Stimulated activated CD4-positive, alpha-beta T cell treated with anti-CD3 and anti-CD28 coated beads, Interleukin-2, amount 100 ng/mL, for 48 hours (primary cell): ENCODE measurements at places on chromosomes 1 and 21.

- no peak for DNase-seq
Observed at GRCh38 chr1:15799928-15800835, 7.3 kb downstream of the UQCRHL start.

DNA sequence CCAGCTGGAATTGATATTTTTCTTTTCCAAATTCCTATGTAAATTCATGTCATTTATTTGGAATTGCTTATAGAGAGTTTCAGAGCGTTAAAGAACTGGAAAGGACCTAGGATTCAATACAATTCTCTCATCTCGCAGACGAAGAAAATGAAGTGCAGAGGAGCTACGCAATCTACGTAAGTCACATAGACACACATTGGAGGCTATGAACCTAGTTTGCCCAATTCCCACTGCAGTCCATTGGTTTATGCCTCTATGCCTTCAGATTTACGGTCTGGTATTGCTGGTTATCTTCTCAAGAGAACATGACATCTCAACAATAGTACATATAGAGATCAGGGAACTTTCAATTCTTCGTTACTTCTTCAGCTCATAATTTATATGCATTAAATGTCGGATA is 971 bp upstream of the RNF2 start:
- no peak for DNase-seq

GRCh38 chr1:160606611-160607010 is 27.3 kb upstream of the CD84 start:
- DNase-seq, result no peak

DNA sequence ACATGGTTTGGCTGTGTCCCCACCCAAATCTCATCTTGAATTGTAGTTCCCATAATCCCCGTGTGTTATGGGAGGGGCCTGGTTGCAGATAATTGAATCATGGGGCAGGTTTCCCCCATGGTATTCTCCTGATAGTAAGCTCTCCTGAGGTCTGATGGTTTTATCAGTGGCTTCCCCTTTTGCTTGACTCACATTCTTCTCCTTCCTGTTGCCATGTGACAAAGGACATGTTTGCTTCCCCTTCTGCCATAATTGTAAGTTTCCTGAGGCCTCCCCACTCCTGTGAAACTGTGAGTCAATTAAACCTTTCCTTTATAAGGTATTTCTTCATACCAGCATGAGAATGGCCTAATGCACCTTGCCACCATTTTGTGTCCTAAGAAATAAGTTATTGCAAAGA is 415.0 kb downstream of the COL11A1 start:
- DNase-seq, result no peak

- DNase-seq, result no peak
Observed at GRCh38 chr1:24374891-24375786, 38.4 kb downstream of the STPG1 start.

- DNase-seq, result no peak
Observed at GRCh38 chr1:159918352-159919200, 6.7 kb downstream of the TAGLN2 start.

DNA sequence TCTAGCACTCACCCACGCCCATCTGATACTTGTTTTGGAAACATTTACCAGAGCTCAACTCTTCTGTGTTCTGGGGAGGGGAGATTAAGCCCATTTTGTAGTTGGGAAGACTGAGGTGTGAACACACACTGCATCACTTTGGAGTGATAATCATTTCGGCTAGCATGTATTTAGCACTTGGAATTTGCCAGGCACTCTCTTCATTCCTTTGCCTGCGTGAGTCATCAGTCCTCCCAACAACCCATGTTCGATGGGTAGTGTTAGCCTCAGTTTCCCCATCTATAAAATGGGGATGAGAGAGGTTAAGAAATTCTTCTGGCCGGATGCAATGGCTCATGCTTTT is 182.8 kb upstream of the TMEM51 start:
- no peak for DNase-seq

- peak; percentile 61 for DNase-seq
Observed at GRCh38 chr1:205284420-205285144, 37.0 kb downstream of the NUAK2 start.

DNA sequence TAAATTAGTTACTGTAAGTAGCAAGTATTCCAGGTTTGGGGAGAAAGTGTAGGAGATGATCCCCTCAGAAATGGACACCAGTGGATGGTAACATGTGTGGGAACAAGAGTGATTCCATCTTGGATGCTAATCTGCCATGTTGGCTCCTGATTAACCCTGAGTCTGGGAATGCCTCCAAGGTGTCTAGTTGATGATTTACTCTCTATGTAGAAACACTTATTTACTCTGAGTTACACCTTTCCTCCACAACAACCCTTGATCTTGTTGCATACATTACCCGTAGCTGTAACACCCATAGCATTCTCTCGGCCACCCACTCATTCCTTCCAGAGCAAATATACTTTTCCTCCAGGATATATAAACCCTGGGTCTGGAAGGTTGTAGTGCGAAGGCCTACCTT is 315.9 kb upstream of the GREM2 start:
- DNase-seq, result no peak

DNA sequence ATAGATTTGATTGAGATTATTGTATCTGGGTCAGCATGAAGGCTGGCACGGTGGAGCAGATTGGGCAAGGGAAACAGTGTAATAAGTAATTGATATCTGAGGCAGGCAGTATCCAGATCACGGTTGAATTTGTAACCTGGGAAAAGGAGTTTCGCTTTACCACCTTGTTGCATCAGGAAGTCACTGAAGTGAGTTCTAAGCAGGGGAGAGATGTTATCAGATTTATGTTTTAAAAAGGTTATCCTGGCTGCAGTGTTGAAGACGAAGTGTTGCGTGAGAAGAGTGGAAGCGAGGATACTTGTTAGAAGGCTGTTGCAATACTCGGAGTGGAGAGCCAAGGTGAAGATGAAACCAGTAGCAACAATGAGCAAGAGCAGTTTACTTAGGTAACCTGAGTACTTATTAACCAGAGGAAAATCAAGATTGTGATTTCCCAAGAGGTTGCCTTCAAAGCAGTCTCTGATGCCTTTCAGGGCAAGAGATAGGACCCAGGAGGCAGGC is 77.8 kb downstream of the LHX9 start:
- DNase-seq, result no peak

DNA sequence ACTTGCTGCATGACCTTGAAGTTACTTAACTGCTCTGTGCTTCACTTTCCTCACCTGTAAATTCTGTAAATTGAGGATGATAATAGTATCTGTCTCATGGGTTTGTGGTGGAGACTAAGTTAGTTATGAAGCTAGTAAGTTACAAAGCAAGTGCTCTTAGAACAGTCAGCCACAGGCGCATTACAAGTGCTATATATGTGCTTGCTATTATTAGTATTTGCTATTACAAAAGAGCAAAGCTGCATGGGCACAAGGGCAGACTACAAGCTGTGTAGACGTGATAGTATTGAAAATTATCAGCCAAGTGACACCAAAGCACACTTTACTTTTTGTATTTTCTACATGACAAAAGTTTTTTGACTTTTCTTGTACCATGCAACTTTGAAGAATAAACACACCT is 150.9 kb upstream of the CTTNBP2NL start:
- DNase-seq, result no peak

- DNase-seq, result no peak
Observed at GRCh38 chr1:25624156-25624555, 7.6 kb downstream of the MAN1C1 start.

DNA sequence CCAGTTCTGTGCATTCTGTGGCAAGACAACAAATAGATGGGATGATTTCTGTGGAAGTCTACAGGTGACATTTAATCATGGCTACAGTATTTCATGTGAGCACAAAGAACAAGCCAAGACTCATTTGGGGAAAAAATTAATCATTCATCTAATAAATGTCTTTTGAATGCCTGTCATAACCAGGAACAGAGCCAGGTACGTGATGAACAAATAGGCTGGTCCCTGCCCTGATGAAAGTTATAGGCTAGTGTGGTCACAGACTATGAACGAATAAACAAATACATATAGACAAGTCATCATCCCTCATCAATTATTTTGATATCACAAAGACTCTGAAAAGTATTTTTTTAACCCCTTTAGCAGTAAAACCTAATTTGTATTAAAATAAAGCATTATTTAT is 226.4 kb upstream of the RRP15 start:
- no peak for DNase-seq

DNA sequence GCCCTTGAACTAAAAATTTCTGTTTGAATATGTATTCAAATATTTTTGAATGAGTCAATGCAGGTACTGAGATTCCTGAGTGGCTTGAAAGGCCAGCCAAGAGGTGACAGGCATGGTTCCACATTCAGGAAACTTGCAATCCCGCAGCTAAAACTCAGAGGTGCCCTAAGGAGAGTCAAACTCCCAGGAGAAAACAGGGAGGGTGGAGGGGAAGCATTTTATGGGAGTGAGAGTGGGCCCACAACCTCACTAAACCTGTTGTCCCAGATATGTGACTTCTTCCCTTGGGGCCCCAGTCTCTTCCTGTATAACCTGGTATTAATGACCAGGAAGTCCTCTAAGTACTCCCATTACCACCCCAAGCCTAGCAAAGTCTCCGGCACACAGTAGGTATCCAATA is 189.6 kb downstream of the PLPP3 start:
- no peak for DNase-seq

GRCh38 chr1:61046434-61046833 is 35.9 kb upstream of the NFIA start:
- no peak for DNase-seq

DNA sequence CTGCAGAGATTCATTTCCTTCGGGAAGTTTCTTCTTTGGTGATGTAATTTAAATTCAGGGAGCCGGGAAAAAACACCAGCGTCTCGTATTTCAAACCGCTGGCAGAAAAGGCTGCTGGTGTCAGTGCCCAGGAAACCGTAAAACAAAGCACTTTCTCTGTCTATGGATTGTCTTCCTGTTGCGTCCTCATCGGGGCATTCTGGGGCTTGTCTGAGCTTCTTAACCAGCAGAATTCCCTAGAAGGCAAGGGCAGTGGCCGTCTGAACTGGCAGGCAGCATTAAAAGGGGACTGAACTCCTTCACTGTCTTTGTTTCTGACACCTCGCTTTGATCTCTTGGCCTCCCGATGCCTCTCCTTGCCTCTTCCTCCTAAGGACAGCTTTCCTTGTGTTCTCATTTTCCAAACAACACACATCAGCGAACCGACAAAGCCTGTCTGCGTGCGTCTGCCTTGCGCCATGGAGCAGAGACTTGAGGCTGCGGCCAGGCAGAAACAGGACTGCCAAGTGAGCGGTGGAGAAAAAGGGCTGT is 391.6 kb upstream of the VAMP3 start:
- DNase-seq, result no peak

GRCh38 chr21:19237608-19238007 is 834.0 kb upstream of the TMPRSS15 start:
- no peak for DNase-seq

- DNase-seq, result no peak
Observed at GRCh38 chr1:119438761-119439160, 23.8 kb downstream of the HSD3B2 start.

- DNase-seq, result no peak
Observed at GRCh38 chr1:60044881-60045280, 28.7 kb downstream of the C1orf87 start.

DNA sequence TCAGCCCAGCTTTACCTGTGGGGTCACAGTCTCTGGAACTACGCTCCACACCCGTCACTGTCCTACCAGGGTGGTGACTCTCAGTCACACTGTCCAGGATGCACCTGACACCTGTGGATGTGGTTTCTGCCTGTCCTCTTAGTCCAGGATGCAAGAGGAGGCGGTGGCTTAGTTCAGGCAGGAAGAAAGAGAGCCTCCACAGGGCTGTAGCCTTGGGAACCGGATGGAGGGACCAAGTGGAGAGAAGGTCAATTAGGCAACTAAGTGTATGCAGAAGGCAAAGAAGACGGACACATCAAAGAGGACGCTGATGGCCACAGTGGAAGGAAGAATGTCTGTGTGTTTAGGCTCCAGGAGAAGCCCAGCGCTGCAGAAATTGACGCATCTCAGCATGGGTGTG is 153.9 kb upstream of the IRF2BP2 start:
- DNase-seq, result no peak

GRCh38 chr1:177185209-177185608 is 14.5 kb downstream of the BRINP2 start:
- DNase-seq, result no peak

DNA sequence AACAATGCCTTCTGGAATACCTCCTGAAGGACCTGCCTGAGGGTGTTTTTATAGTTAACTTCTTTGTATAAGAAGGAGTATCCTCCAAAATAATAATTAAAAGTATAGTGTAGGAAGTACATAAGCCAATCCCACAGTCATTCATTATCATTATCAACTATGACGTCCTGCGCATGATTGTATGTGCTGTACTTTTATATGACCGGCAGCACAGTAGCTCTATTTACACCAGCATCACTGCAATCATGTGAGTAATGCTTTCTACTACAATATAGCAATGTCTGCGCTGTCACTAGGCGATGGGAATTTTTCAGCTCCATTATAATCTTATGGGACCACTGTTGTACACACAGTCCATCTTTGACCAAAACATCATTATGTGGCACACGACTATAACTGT is 72.0 kb downstream of the BEND5 start:
- no peak for DNase-seq

- DNase-seq, result no peak
Observed at GRCh38 chr1:183226963-183227362, 40.9 kb downstream of the LAMC2 start.

GRCh38 chr1:16998589-16998988 is 13.1 kb downstream of the ATP13A2 start:
- DNase-seq, result no peak
